ENCODE measurements at places on chromosomes 12 and 14.

GRCh38 chr12:82919388-82920054 lies 232.8 kb downstream of the TMTC2 start:
- no peak for DNase-seq

DNA sequence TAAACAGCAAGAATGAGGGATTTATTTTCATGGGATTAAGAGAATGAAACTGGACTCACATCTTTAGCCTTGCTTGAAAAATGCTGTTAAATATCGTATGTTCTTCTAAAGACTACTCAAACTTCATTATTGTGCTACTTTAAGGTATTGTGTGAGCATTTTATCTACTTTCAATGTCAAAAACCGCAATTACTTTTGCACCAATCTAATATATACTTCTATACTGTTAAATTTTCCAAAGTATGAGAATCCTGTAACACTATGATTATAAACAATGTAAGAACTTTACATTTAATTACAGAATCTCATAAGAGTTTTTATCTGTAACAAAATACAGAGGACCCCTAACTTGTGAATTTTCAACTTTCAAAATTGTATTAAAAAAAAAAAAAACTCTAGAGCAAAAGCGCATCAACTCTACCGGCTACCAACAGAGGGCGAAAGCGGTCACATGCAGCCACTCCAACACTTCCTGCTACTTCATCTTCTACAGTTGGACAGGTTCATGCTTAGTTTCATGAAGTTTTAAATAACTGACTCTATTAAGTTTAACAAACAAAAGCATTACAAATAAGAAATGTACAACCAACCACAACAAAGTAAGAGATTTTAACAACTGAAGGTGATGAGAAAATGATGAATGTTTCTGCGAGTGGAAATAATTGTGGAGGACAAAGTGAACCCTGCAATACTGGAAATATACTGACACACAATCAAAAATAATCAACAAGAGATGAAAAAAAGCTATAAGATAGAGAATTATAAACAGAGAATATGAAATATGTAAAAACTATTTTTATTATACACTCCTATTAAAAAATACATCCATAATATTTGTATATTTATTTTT lies 210.9 kb downstream of the MED13L start:
- DNase-seq = peak; percentile 64

GRCh38 chr14:44759277-44759676 lies 202.5 kb downstream of the KLHL28 start:
- DNase-seq = no peak

DNA sequence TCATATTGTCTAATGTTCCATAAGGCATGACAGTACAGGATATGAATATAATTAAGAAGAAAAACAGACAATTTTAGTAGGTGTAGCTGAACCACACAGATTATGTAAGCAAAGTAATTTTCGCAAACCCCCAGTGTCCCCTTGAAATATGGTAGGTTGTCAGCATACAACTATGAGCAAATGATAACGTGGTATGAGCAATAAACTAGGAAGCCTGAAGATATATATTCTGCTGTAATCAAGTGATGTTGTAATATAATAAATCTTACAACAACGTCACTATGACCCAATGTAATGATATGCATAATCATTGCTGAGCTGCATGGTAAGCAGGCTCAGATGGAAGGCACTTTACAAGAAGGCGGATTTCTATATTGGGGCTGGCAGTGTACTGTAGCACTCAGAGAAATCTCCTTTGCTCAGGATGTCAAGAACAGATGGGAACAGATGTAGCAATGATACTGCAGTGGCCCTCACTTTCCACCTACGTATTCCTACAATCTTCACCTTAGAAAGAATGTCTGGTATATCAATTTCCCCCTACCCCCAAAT lies 47.8 kb upstream of the MYF6 start:
- no peak for DNase-seq

GRCh38 chr14:73997108-73997943 lies 21.8 kb downstream of the ENTPD5 start:
- no peak for DNase-seq

GRCh38 chr12:132739600-132740312 lies 21.9 kb downstream of the ANKLE2 start:
- DNase-seq = no peak

GRCh38 chr14:58697266-58697929 lies 59.6 kb downstream of the DACT1 start:
- DNase-seq = no peak

- no peak for DNase-seq
These were observed 6.5 kb downstream of the EPS8 start for GRCh38 chr12:15782667-15783066.

- no peak for DNase-seq
These were observed at the start of gene INHBC for GRCh38 chr12:57434517-57435223. Gene INHBC (plus strand): TSS chr12:57434784. CDS start chr12:57434887, 103 bp downstream.

DNA sequence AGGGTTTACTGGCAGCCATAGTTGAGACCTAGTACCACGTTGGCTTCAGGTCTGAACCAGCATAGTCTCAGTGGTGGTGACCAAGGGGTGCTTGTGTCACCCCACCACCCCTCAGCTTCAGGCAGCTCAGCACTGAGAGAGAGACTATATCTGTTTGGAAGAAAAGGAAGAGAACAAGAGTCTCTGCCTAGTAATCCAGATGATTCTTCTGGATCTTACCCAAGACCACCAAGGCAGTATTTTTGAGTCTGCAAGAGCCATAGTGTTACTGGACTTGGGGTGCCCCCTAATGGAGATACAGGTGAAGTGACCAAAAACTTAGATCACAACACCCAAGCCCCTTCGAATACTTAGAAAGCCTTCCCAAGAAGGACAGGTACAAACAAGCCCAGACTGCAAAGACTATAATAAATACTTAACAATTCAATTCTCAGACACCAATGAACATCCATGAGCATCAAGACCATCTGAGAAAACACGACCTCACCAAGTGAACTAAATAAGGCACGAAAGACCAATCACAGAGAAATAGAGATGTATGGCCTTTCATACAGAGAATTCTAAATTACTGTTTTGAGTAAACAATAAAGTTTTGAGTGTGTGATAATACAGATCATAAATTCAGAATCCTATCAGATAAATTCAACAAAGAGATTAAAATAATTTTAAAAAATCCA lies 107.0 kb downstream of the HELB start:
- DNase-seq = peak; percentile 32

GRCh38 chr14:92549859-92550230 lies 36.3 kb downstream of the RIN3 start:
- no peak for DNase-seq

DNA sequence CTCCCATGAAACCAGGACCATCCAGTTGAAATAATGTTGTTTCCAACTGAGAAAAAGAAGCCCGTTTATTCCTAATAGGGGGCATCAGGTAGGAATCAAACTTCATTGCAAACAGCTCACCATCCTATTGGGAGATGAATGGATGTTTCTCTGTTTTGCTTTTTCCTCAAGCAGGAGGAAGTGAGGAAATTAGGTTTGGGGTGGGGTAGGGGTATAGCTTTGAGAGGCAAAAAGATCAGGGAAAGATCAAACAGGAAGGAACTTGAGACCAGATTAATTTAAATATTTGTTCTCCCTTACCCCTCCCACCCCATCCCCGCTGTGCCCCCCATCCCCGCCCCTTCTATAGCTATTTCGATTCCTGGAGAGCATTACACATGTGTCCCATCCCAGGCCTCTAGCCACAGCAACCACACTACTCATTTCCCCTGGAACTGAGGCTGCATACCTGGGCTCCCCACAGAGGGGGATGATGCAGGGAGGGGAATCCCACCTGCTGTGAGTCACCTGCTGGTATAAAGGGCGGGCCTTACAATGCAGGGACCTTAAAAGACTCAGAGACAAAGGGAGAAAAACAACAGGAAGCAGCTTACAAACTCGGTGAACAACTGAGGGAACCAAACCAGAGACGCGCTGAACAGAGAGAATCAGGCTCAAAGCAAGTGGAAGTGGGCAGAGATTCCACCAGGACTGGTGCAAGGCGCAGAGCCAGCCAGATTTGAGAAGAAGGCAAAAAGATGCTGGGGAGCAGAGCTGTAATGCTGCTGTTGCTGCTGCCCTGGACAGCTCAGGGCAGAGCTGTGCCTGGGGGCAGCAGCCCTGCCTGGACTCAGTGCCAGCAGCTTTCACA lies at the start of gene IL23A:
IL23A (plus strand) TSS at position 577 of the 850 bp plus-strand sequence; CDS start at position 738, 161 bp downstream.
- peak; percentile 91 for DNase-seq

GRCh38 chr14:96170961-96171592 lies 33.6 kb upstream of the BDKRB2 start:
- DNase-seq = no peak

DNA sequence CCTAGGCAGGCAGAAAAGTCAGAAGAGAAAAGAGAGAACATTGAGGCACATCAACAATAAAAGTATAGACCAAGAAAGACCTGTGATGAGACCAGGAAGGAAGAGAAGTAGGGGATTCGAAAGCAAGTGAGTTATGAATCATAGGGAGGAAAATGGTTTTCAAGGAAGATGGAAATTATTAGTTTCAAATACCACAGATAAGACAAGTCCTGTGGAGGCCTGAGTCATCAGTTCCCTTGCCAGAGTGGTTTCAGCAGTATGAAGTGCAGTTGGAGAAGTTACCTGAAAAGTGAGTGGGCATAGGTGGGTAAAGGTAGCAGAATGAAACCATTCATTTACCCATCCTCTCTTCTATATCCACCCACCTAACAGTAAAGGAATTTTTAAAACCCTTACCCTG lies 25.2 kb upstream of the TSPAN8 start:
- DNase-seq = no peak

- no peak for DNase-seq
These were observed 29.6 kb downstream of the EEA1 start for GRCh38 chr12:92899386-92900001.

DNA sequence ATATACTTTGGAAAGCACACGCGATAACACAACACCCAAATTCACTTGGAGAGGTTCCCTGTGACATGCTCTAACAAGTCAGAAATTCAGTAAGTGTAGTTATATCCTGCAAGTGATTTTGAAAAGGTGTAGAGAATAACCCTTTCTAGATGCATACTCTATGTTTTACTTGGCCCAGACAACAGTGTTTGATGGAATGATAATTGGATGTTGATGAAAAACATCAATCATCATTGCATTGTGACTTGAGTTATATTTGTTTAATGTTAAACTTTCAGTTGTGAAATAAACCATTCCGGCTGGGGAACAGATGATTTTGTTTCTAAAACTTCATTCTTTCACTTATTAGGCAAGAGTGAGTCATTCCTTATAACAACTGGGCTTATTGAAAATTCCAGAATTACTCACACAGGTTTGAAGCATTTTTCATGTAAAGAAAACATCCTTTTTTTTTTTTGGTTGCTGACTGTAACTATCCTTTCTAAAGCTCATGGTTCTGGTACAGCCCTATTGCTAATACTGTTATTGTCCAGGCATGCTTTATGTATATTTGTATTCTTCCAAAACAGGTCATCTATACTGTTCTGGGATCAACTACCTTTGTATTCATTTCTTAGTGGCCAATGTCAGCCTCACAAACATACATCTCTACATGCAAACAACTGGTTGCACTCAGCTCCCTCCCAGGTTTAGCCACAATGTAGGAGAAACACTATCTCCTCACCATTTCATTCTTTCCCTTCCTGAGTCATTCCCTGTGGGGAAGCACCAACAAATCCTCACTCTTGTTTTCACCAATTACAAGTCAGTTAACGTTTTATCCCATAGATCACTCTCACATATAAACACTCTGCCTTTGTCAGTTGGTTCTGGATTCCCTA lies 121.2 kb upstream of the LRIG3 start:
- DNase-seq = no peak

GRCh38 chr12:94831081-94831751 lies 172.3 kb downstream of the NDUFA12 start:
- no peak for DNase-seq

- DNase-seq = no peak
These were observed 21.3 kb downstream of the CRADD start for GRCh38 chr12:93698307-93699092.

- DNase-seq = no peak
These were observed 39.4 kb upstream of the ATXN2 start for GRCh38 chr12:111638556-111638955.

GRCh38 chr14:50242566-50243310 lies 11.4 kb upstream of the SOS2 start:
- DNase-seq = no peak

Data from stimulated activated CD4-positive, alpha-beta T cell treated with anti-CD3 and anti-CD28 coated beads, Interleukin-4, amount 100 ng/mL, for 24 hours (primary cell).